ENCODE measurements at places on chromosomes 5 and 9.

- DNase-seq = no peak
These were observed 62.9 kb downstream of the HSD17B4 start for GRCh38 chr5:119515192-119515591.

DNA sequence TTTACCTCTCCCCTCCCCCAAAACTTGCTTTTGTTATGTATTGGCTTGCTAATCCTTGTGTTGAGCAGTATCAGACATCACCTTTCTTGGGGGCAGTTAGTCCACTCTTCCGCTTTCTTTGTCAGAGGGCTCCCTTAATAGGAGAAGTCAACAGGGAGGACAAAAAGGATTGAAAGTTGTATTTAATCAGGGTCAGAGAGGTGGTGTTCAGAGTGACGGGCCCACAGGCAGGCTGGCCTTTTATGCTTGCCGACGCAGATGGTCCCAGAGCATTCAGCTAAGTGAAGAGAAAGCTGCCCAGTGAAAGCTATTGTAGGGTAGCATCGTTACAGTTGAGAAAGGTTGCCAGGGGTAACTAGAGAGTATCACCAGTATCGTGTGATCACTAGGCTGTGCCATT, 131.1 kb downstream of the ZCCHC7 start:
- no peak for DNase-seq

DNA sequence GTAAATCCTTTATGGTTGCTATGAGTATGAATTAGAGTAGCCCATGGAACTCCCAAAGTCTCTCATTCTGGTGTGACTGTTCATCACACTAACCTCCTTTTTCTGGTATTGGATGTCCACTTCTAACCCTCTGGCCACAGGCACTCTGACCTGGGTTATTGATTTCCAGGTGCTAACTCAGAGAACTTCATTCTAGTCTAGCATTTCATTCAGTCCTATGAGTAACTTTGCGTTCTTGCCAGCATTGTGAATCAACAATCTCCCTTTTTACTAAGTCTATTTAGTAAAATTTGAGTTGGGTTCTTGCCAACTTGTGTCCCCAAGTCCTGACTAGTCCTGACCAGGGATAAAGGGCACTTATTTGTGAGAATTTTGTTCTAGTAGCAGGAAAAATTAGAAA, 103.5 kb downstream of the SNX18 start:
- no peak for DNase-seq

- DNase-seq = no peak
These were observed 137.6 kb upstream of the GPR151 start for GRCh38 chr5:146653560-146653959.

DNA sequence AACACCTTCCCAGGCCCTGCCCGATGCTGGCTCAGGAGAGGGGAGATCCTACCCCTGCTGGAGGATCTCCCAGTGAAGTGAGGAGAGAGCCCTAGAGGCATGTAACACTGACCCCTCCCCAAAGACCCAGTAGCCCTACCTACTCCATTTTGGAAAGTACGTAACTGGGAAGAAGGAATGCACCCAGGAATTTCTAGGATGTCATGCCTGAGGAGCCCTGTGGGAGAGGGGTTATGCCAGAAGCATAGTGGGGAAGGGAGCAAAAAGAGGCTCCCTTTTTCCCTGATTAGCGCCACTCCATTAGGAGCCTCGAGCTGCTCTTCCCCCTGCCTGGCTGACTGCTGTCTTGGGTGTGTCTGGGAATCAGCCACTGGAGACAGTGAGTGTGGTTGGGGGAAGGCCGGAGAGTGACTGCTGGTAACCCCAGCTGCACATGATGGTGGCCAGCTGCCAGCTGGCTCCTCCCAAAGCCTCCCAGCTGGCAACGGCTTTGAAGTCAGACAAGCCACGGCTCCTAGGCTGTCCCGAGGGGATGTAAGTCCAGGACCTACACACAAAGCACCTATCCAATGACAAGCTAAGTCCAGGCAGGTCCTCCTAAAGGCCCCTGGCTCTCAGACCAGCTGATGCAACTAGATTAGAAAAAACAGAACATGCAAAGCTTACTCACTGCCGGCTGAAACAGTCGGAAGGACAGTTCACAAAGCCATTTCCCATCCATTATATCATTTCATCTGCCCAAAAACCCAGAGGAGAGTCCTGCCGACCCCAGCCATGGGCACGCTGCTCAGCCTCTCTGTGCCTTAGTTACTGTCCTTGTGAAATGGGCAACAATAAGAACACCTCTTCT, 136.5 kb upstream of the ABCA1 start:
- peak; percentile 97 for DNase-seq

GRCh38 chr5:38551030-38552017, 5.1 kb downstream of the LIFR start:
- DNase-seq = peak; percentile 23

- DNase-seq = no peak
These were observed 456.0 kb upstream of the CTNND2 start for GRCh38 chr5:12360218-12360617.

DNA sequence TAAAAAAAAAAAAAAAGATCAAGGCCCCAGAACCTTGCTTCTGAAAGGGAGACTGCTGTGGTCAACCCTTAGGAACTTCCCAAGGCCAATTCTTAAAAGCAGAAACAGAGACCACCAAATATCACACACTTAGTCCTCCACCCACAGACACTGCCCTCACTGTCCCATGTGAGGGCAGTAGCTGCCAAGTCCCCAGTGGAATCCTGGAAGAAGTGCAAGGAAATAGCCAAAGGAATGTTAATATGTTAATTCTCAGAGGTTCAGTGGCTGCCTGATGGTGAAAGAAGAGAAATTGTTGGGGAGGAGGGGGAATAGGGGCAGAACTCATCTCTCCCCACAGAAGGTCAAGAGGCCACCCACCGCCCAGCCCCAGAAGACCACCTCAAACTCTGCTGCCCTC, 23.1 kb downstream of the FSTL4 start:
- no peak for DNase-seq

DNA sequence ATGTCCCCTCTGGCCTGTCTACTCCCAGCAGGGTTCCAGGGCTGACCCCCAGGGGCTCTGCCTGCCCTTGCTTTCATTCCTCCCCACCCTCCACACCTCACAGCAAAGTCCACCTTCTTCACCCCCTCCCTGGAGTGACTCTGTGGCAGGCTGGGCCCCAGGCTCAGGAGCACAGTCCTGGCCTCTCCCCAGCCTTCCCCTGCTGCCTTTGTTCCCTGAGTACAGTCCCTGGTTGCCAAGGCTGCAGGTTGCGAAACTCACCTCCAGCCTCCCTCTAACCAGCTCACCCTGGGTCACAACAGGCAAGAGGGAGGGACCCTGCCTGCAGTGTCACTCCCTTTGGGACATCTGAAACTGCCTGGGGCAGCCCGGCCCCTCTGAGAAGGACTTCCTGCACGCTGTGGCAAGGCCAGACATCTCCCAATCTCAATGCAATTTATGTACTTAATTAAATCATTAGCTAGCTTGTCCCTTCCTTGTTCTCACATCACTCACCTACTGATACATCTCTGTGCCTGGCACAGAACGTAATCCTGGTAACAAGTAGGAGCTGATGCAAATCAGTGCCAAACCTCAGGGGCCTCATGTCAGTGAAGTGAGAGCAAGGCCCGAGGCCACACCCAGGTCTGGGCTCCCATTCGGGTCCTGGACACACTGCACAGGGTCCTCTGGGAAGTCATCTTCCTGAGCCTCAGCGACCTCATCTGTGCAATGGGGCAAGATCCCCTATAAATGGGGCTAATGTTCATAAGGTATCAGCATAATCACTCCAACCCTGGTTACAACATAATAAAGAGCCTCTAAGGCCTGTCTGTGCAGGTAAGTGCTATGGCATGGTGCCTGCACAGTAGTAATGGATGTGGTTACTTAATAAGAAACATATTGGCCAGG, 27.3 kb upstream of the TRIM14 start:
- peak; percentile 84 for DNase-seq

- DNase-seq = no peak
These were observed 259.8 kb downstream of the SLIT3 start for GRCh38 chr5:169041180-169041579.

DNA sequence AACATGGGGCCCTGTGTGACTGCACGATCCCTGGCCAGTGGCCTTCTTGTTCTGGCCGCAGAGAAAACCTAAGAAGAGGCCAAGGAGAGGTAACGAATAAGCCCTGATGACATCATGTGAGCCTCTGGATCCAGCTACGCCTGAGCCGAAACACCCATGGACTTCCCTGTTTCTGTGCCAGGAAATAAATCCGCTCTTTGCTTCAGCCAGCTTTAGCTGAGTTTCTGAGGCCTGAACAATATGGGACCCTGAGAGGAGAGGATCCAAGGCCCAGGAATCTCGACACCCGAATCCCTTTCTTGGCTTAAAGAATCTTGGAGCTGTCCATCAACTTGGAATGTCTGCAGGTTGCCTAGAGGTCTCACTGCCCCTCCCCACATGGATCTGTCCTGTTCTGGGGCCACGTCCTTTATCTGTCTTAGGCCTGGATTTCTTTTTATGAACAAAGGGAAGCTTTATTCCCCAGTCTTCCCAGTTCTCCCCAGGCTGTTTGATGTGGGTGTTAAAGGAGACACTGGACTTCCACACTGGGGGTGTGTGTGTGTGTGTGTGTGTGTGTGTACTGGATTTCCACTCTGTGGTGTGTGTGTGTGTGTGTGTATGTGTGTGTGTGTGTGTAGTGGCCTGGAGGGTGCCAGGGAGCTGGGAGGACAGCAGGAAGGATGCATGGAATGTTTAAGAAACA, 13.7 kb downstream of the IER5L start:
- DNase-seq = no peak

DNA sequence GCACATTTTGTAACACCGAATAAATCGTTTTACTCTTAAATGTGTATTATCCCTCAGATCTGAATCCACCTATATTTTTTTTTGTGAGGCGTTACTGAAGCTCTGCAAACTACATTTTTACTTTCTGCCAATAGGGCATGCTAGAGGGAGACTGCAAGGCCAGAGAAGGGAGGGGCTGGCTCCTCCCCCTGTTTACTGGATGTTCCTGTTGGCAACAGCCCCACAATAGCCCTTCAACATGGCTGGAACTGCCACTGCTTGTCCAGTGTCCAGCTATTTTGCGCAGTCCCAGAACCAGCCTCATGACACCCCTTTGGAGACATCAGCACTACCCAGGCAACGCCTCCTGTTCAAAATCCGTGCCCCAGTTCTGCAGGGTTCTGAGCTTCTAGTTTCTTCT, 85.4 kb upstream of the MIER3 start:
- DNase-seq = no peak

- peak; percentile 25 for DNase-seq
These were observed 15.6 kb upstream of the LVRN start for GRCh38 chr5:115946655-115947054.

- no peak for DNase-seq
These were observed 37.0 kb downstream of the CXXC5 start for GRCh38 chr5:139684881-139685749.

DNA sequence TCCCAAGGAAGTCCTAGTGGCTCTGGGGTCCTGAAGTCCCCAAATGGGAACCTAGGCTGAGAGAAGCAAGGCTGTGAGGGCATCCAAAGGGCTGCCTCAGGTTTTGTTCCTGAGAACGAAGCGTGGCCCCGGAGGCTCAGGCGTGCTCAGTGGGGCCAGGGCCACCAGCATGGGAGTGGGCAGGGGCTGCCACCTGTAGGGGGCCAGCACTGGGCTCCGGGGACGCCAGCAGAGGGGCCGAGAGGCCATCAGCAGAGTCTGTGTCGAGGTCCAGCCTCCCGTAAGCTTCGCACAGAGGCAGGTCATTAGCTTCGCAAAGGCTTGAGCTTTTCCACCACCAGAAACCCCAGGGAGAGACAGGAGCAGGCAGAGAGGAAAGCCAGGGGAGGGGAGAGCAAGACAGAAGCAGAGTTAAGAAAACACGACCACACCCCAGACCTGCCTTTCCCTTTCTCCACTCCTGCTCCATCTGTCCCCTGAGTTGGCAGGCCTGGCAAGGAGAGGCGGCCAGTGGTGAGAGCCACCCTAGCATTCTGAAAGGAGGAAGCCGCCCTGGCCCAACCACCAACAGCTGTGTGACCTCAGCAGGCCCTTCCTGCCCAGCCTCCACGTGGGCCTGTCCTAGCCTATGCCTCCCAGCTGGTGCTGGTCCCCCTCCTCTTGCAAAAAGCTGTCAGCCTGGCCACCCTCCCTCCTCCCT, 5.5 kb upstream of the SURF6 start:
- DNase-seq = no peak

DNA sequence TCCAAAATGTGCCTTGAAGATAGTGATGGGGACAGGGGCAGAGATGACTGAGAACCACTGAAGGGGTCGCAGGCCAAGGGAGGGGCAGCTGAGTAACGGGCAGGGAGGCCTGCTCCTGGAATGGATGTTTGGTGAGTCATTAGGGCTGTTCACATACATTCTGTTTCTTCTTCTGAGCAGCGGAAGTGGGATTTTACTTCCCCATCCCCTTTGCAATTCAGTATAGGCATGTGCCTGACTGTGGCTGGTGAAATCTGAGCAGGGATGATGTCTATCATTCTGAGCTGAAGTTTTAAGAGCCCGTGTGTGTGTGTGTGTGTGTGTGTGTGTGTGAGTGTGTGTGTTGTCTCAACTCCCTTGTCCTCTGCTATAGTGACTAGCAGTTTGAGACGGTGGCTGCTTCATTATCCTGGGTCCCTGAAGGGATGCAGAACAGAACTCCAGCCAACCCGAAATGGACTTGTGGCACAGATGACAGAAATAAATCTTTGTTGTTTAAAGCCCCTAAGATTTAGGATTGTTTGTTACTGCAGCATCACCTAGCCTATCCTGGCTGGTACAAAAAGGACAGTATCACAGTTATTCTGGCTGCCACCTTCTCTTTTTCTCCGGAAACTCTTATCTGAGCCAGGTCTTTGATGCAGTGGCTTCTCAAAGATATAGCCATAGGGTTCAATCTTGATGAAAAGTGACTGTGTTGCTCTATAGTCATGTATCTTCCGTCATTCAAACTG, 29.2 kb upstream of the TGFBI start:
- DNase-seq = peak; percentile 60

- DNase-seq = no peak
These were observed 8.0 kb upstream of the SPOCK1 start for GRCh38 chr5:137507150-137507549.

- no peak for DNase-seq
These were observed 18.4 kb downstream of the TRIM36 start for GRCh38 chr5:115151208-115151805.

Measured in mammary epithelial cell (primary cell).